ENCODE measurements at places on chromosomes 13 and 19. TPM values are rescaled to one million over a fixed set of nuclear protein-coding genes. Genes with fewer than 3 reads are reported as not detected.

GRCh38 chr13:52842441-52842840, 6.0 kb downstream of the PCDH8 start:
- no peak for DNase-seq

DNA sequence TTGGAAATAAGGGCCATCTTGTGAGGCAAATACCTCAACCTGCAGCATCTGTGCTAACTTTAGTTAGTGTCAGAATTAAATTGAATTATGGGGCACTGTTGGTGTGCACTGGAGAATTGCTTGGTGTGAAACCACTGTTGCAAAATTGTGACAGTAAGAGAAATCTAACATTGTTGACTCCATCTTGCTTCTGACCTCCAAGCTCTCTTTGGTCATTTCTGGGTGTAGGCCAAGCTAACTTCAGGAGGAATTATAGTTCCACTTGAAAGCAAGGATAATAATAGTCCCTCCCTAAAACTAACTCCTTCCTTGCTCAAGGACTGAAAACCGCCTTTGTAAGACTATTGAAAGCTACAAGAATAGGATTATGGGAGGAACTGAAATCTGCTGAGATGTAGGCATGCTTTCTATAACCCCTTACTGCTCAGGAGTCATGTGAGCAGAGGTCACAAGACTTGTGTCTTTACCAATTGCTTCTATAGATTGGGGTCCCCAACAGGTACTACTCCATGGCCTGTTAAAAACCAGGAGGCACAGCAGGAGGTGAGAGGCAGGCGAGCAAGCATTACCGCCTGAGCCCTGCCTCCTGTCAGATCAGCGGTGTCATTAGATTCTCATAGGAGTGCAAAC, 24.9 kb upstream of the GAS6 start:
- DNase-seq: no peak

DNA sequence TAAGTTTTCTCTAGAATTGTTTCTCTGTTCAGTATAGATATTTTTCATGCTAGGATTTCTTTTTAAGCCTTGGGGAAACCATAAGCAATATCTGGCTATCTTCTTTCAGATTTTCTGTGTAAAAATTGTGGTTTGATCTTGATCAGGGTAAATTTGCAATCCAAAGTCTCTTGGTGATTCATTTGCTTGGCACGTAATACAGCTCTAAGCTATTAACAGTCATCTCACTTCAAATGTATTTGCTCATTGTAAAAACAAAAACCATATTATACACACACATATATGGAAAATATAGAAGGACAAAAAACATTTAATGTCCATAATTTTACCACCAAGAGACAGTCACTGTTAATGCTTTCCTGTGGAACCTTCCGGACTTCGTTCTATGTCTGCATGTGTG, 191.0 kb downstream of the SHISA2 start:
- DNase-seq: no peak

- DNase-seq: no peak
These were observed 20.1 kb upstream of the MKNK2 start for GRCh38 chr19:2070986-2071673.

- no peak for DNase-seq
These were observed 2.5 kb upstream of the BCAT2 start for GRCh38 chr19:48813123-48813913.

Gene BSPH1
- not detected for total RNA-seq

Gene PGLYRP1
- not detected for total RNA-seq

Gene SIGLECL1
- total RNA-seq: not detected

Gene TTYH1
- total RNA-seq: 3.0 TPM

Gene CGB5
- total RNA-seq: not detected

Gene CGB1
- total RNA-seq: not detected

Measured in right cardiac atrium (tissue), 5 donors.